Activated CD4-positive, CD25-positive, alpha-beta regulatory T cell treated with anti-CD3 and anti-CD28 coated beads, Interleukin-2, amount 50 U/mL, for 16 hours (primary cell): ENCODE measurements at places on chromosomes 5 and 9.

- no peak for DNase-seq
Measured at GRCh38 chr5:124398460-124398859, 348.0 kb downstream of the ZNF608 start.

DNA sequence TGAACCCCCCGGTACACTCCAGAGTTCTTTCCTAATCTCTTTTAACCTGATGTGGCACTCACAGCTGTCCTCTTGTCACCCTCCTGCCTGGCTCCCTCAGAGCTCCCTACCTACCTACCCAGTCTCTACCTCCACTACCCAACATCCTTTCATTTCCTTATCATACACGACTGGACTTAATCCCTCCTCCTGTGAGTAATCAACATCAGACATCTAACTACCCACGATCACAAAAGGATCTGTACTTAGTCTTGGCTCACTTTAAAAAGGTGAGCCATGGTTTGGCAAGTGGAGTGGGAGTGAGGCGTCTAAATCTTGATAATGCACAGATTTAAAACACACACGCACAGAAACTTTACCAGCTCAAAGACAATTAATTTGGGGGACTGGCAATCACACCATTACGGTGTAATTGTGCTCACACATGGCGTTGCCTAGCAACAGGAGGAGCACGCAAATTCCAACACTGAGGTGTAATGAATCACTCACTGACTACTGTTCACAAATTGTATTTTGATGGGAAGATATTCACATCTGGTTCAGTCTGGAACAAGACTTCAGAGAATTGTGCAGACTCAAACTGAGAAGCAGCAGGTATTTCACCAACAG lies 235.9 kb downstream of the EPB41L4A start:
- no peak for DNase-seq

GRCh38 chr9:113973963-113974413 lies 97.9 kb downstream of the ZNF618 start:
- DNase-seq = no peak

DNA sequence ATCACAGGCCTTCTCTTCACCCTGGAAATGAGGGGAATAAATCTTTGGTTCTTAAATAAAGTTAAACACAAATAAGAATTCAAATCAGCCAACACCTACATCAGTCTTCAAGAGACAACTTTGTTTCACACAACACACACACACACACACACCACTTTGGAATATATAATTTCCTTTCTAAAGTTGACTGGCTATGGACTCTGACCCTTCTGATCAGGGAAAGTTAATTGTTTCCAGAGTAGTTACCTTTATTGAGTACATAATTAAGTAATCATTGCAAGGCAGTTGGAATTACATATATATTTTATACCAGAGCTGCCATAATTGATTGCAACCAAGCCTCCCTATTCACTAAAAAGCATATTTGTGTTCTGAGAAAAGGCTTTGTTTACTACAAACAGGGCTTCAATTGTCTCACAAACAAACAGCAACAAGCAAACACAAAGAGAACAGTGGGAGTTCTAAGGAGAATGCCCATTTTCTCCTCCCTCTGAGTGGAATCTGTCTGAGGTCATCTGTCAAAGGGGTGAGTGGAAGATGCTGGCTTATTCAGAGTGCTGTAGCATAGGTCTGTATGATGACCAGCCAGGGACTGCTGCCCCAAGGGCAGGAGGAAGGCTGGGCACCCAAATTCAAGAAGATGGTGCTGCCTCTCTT lies 136.6 kb downstream of the SEMA6A start:
- no peak for DNase-seq

- no peak for DNase-seq
Measured at GRCh38 chr5:173155912-173156311, 11.6 kb downstream of the BNIP1 start.

- DNase-seq = no peak
Measured at GRCh38 chr5:622359-622758, 10.2 kb downstream of the CEP72 start.

GRCh38 chr5:171688696-171689495 lies 96.7 kb upstream of the SMIM23 start:
- DNase-seq = no peak

GRCh38 chr9:127944586-127945218 lies 7.0 kb upstream of the DPM2 start:
- no peak for DNase-seq

GRCh38 chr9:135858491-135859185 lies 48.7 kb downstream of the CAMSAP1 start:
- no peak for DNase-seq

DNA sequence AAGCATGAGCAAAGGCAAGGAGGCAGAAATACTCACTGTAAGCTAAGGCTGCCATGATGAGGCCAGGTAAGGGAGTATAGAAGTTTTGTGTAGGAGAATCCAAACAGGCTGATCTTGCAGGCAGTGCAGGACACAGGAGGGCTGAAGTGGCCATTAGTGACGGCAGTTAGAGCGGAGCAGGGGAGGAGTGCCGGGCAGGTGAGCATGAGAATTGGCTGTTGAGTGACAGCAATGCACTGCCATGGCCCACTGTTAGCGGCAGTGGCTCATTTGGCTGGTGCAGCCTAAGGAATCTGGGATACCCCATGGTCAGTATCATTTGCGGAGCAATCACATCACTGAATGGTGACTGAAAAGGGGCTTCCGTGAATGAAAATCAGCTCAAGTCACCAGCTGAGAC lies 22.8 kb downstream of the RGS3 start:
- DNase-seq = no peak

GRCh38 chr9:76198336-76198735 lies 195.9 kb downstream of the RFK start:
- DNase-seq = no peak

DNA sequence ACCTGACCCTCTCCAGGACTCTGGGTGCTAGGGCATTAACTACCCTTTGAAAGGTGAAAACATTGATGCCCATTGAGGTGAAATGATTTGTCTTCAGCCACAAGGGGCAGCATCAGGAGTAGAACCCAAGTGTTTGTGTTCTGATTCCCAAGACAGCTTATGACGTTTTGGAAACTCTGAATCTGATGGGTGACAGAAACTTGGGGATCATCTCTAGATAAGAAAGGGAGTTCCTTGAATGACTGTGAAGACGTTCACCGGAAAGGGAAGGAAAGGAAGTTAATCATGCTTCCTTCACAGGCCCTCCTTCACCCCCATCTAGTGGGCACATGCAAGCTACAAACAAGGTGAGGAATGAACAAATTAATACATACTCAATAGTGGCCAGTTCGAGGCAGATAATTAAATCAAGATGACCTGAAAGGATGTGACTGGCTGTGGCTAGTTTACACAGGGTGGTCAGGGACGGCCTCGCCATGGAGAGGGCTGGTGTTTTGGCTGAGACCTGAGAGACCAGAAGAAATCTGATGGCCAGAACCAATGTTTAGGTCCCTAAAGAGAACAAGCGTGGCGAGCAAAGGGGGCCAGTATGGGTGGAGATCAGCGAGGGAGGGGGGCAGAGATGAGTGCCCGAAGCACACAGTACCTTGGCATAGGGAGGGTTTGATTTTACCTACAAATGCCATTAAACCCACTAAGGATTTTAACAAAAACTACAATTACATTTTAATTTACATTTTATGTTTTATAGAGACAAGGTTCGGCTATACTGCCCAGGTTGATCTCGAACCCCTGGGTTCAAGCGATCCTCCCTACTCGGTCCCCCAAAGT lies 937 bp upstream of the SLC26A2 start:
- peak; percentile 28 for DNase-seq

DNA sequence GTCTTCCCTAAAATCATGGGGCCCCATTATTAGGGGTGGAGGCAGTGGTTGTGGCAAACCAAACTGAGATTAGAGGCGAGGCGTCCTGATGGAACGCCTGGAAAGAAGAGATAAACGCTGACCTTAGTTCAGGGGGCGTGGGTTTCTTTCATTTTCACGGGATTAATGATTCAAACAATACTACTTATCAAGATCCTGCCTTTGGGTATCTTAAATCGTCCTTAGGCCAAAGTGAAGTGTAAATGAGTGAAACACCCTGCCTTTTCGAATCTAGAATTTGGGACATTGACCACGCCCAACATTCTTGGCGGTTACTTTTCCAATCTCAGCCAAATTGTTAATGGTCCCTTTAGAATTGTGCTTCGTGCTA lies 1.0 kb upstream of the UBTD2 start:
- no peak for DNase-seq

DNA sequence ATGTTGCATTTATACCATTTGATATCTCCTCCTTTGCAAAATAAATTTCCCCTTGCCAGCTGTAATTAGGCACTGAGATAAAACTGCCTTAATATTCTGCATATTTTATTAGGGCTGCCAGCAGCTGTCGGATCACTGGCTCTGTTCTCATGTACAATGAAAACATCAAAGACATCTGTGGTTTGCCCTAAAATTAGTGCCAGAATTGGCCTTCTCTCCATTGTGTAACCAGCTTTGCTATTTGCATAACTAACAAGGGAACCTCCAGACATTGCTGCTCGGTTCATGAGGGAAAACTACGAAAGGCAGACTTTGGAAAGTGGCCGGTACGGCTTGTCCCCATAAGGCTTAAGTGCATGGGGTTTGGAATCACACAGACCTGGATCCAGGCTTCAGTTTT lies 45.5 kb upstream of the KIF2A start:
- DNase-seq = no peak

DNA sequence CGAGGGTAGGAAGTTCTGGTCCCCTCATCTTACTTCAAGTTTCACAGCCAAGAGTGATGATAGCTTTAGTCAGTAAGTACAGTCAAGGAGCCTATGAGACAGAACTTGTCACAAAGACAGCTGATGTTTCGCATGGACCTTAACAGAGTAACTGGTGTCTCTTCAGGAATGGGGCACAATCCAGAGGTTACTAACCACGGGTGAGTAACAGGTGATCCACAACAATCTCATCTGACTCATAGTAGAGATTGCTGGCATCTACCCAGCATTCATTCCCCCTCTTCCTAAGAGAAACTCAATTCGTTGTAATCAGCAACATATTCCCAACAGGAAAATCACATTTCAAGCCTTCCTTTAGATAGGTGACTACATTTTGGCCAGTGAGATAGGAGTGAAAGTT lies 126.7 kb downstream of the SNX18 start:
- no peak for DNase-seq

GRCh38 chr5:39517800-39518199 lies 93.0 kb upstream of the DAB2 start:
- no peak for DNase-seq

- no peak for DNase-seq
Measured at GRCh38 chr5:73757416-73757815, 131.4 kb downstream of the ARHGEF28 start.

DNA sequence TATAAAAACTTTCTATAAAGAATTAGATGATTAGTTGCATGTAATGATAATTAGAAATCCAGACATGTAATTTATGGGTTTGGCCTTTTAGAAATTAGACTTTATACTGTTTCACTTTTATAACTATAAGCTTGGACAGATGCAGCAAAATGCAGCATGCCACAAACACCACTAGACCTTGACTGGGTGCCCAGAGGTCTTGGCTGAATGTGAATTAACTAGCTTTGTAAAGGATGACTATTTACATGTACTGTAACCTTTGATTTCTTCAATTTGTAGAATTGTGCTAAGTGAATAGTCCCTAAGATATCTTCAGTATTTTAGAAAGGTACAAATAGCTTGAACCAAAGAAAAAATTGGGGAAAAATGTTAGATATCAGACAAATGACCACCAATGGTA lies 2168.1 kb downstream of the MAT2B start:
- DNase-seq = no peak

DNA sequence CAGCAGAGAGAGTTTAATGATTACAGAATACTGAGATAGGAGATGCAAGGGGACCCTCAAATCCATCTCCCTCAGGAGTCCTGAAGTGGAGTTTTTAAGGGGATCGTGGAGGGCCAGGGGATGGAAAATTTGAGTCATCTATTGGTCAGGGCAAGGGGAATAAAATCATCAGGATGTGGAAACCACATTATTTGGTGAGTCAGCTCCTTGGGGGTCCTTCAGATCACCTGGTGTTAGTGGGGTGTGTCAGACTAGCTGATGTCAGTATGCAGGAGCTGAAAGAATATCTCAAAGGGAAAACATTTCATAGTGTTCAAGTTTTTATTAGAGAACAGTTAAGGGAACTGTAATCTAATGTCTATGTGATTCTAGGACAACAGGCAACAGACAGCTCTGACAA lies 183.0 kb upstream of the FTMT start:
- DNase-seq = no peak

- no peak for DNase-seq
Measured at GRCh38 chr9:115743709-115744605, 409.6 kb upstream of the PAPPA start.

DNA sequence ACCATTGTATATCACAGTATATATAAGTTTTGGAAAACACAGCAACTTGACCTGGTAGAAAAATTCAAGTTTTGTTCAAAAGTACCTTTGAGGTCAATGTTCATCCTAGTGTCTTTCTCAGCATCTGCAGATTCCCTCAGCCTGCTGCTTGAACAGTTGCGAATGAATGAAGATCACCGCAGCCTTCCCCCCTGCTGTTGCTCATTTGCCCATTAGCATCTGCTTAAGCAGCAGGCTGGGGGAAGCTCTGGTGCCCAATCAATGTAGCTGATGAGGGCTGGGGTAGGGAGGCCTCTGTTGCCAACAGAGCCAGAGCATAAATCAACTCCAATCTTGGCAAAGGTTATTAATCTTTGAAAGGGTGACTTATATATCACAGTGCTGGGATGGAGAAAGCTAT lies 586.5 kb upstream of the PTPRD start:
- no peak for DNase-seq

- DNase-seq = no peak
Measured at GRCh38 chr5:80793354-80793753, 138.6 kb upstream of the DHFR start.

DNA sequence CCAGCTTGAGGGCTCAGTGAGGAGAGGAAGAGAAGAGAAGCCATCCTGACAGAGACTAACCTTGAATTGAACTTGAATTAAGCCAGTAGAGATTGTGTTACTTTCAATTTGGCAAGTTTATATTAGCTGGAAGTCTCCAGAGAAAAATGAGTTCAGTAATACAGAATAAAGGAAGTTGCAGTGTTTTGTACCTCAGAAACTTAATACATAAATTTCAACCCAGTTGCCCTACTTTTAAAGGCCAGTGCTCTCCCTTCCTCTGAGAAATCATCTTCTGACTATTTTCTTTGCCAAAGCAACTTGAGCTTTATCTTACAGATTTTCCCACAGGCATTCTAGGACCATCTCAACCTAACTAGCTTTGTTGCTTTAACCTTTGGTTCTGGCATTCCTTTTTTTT lies 231.0 kb upstream of the GAS1 start:
- no peak for DNase-seq

GRCh38 chr9:27379311-27380251 lies 82.6 kb upstream of the EQTN start:
- DNase-seq = no peak

DNA sequence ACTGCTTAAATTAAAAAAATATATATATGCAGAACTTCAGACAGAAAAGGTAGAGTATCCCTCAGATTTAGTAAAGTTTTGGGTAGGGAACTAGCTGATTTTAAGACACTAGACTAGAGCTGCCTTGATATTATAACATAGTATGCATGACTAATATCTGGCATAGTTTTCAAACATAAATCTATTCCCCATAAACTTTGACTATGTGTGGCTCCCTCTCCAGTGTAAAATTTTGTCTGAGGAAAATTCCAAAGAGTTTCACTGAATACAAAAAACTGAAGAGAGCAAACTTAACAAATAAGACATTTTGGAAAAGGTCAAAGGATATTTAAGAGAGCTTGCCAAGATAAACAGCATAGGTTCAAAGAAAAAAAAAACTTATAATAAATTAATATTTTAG lies 66.2 kb upstream of the ZNF462 start:
- DNase-seq = no peak
